ENCODE measurements at places on chromosomes 3 and 15.

- no peak for DNase-seq
These were observed 14.4 kb upstream of the ANKRD28 start for GRCh38 chr3:15812183-15812582.

DNA sequence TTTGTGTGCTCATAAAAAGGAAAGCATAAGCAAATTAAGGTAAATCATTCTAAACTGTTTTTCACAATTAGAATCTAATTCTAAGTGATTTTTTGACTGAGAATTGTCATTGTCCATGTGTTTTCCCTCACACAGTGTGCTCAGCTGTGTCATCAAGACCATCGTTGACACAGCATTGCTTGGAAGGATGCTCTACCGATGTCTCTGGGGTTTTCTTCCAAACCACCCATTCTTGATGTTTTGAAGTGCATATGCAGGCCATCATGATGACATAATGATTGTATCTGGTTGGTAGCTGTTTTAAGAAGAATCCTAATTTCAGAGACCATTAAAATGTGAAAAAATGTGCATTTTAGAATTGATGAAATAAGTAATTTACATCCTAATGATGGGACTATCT is 347.9 kb downstream of the RBMS3 start:
- DNase-seq: no peak

DNA sequence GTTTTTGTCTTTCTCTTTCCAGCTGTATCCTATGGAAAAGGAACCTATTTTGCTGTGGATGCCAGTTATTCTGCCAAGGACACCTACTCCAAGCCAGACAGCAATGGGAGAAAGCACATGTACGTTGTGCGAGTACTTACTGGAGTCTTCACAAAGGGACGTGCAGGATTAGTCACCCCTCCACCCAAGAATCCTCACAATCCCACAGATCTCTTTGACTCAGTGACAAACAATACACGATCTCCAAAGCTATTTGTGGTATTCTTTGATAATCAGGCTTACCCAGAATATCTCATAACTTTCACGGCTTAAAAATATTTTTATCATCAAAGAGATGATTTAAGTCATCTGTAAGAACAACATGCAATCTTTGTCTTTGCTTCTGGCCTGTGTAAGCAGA is 44.9 kb upstream of the PARP14 start:
- DNase-seq: no peak

- no peak for DNase-seq
These were observed 90.0 kb downstream of the ETFA start for GRCh38 chr15:76221085-76221767.

- peak; percentile 78 for DNase-seq
These were observed 268.5 kb downstream of the CLSTN2 start for GRCh38 chr3:140203510-140203909.

DNA sequence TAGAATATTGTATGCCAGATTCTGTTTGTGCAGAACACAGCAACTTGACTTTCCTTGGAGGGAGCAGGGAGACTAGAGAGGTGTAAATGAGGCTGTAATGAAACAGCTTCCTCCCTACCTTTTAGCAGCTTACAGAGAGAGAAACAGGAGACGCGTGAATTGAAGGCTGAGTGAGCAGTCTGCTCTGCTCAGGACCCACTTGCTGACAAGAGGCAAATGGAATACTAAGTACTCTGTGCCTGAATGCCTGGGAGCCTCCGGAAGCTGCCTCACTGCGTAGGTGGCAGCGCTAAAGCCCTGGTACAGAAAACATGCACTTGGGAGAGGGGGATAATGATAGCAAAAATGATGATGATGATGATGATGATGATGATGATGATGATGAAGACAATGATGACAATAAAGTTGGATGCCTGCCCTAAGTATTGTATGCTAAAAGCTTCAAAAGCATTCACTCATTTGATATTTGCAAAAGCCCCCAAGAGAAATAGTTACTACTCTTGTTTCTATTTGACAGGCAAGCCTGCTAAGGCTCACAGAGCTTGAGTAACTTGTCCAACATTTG is 548.9 kb downstream of the NTRK3 start:
- no peak for DNase-seq

GRCh38 chr3:68057637-68058320 is 403.4 kb upstream of the SUCLG2 start:
- no peak for DNase-seq

DNA sequence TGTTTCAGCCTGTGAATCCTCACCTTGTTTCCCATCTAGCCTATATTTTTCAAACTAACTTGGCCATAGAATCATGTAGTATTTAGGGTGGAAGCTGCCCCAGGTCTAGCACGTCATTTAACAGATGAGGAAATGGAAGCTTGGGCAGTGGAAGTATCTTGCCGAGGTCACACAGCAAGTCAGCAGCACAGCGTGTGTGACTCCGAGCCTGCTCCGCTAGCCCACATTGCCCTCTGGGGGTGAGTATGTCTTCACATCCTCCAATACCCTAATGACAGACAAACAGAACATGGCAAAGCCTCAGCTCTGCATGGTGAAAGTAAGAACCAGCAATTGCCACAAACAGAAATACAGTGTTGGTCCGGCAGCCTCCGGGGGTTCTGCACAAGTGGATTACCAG is 2.2 kb upstream of the CCR5 start:
- DNase-seq: no peak

DNA sequence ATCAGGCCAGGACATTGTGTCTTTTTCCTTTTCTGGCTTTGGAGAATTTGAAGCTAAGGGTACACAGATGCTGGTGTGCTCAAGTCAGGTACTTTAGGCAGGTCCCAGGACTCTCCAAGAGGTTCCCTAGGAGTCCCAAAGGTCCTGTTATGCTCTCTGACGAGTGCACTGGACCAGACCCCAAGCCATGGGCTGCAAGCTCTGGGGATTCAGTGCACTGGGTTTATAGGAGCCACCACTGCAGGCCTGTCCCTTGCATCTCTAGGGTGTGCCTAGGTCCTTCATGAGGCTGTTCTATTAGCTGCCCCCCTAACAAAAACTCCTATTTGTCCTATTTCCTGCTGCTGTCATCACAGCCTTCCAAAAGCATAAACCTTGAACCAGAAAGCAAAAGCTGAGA is 31.9 kb upstream of the BFSP2 start:
- no peak for DNase-seq

GRCh38 chr3:12618426-12618825 is 45.5 kb downstream of the RAF1 start:
- DNase-seq: no peak

GRCh38 chr15:70035719-70036077 is 62.0 kb downstream of the TLE3 start:
- no peak for DNase-seq

DNA sequence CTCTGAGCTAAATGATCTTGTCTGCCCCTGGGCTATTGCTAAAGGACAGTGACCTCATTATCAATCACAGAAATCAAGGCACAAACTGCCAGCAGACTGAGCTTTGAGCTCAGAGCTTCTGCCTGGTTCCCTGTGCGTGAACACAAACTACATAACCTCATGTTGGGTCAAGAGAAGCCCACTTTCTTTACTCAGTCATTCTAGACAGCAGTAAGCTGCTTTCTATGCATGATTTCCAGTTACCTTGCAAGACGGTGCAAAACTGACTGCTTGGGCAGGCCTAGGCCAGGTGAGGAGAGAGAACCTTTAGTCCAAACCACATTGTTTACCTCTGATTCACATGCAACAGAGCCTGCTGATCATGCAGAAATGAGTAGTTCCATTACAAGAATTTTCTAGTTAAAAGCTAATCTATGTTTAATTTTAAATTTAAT is 75.1 kb downstream of the ARRDC4 start:
- no peak for DNase-seq

GRCh38 chr15:62877276-62877857 is 165.2 kb upstream of the TPM1 start:
- DNase-seq: peak; percentile 30

DNA sequence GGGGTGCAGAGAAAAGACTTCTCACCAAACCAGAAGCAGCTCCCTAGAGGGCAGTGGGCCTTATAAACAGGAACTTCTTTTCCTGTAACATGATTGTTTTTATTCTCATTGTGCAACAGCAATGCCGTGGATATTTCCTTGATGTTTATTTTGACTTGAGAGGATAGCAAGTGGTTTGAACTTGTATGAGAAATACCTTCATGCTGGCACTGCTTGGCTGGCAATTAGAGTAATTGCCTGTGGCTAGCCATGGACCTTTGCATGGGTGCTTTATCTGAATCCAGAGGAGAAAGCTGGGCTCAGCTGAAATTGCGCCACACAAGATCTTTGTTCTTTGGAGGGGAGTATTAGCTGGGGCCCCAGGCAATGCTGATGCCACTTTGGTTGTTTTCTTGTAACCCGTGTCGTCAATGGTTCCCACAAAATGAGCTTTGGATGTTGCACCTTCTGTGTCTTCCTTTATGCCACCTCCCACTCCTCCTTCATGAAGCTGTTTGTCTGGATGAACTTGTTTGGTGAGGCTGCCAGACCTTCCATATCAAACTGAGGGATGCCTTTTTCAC is 37.9 kb downstream of the CMTM8 start:
- peak; percentile 24 for DNase-seq

DNA sequence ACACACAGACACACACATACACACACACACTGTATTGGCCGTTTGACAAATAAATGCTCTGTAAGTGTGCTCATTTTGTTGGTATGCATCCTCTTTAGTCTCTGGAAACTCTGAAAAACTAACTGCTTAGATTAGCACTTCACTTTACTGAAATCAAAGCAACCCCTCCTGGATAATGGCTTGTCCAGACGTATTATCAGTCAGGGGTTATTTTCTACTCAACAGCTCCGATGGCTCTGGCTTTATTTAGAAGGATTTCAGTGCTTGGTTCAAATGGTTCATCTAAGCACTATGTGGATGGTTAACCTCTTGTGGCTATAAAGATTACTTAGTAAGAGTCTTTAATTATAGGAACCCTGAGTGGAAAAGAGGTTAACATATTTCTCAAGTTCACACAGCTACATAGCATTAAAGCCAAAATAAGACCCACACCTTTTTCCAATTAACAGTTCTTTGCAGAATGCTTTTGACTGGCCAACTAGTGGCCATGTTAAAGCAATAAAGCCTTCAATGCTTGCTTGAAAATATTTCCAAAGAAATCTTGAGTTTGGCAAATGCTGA is 516.1 kb upstream of the NAALADL2 start:
- no peak for DNase-seq

DNA sequence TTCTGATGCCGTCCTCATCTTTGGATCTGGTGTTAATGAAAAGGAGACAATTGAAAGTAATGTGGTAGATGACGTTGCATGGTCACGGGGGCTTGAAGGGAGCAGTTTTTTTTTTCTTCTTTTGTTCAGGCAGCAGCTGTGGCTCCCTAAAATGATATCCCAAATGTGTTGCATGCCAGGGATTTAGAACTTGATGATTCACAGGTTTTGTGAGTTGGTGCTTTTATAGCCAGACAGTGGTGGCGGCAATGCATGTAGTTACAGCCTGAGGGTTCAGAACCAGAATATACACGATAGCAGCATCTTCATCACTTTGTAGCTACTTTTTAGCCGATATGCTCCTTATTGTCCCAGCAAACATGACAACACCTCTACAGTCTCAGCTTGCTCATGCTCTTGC is 133.4 kb downstream of the CHST2 start:
- no peak for DNase-seq

DNA sequence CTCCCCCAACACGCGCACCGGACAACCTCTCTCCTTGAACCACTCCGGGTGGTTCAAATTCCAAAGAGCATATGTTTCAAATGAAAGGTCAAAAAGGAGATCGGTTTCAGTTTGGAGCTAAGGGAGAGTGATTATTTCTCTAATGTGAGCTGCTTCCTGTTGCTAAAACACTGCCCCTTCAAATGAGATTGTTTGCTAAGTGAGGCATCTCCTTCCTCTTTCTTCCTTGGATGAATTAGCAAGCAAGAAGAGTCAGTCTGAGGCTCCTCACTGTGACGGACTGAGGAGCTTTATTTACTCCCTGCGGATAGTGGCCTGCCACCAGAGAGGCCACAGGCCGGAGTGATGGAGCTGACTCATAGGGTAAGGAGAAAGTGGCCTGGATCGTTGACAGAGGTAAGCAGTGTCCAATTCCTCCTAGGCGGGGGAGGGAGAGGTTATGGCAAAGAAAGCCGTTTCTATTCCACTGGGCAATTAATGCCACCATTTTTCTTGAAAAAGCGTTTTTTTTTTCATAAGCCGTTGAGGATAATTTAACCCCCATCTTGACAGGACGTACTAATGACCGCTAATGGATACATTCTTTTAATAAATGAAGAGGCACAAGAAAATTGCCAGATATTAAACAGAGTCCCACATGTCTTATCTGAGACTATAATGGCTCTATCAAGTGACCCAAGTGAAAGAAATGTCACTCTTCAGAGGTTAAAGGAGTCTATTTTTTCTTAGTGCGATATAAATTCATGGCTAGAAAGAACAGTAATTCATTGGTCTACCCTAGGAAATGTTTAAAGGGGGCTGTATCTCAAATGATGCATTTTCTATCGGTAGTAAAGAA is 167.0 kb upstream of the ANKRD28 start:
- no peak for DNase-seq

- DNase-seq: no peak
These were observed 534.4 kb downstream of the ZNF385D start for GRCh38 chr3:21216598-21216997.

GRCh38 chr3:102224171-102224570 is 210.6 kb upstream of the ZPLD1 start:
- DNase-seq: no peak

- no peak for DNase-seq
These were observed 76.4 kb upstream of the SCN5A start for GRCh38 chr3:38725726-38726419.

- no peak for DNase-seq
These were observed 144.8 kb downstream of the NSMCE3 start for GRCh38 chr15:29124581-29125381.

DNA sequence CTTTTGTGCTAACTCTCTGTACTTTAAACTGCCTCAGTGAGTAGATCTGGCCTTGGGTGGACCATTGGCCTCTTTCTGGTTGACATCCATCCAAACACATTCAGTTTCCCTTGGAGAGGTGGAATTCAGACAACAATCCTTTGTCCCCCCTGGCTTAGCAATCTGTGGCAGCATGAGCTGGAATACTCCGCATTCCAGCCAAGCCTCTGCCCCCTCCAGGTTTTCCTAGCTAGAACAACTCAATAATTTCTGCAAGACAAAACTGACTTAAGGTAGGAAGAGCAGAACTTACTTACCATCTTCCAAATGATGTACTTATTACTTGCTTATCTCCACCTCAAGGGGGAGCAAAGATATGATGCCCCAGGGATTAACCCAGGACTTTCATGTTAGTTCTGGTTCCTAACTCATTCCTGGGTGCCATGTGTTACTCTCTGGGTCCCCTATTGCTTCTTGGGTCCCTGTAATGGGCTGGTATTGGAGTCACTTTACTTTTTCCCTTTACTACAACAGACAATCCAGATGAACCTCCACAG is 21.8 kb upstream of the IL16 start:
- no peak for DNase-seq

- DNase-seq: no peak
These were observed 150.5 kb downstream of the NTRK3 start for GRCh38 chr15:88106074-88106473.

GRCh38 chr3:101518421-101518871 is 5.4 kb upstream of the SENP7 start:
- peak; percentile 48 for DNase-seq

- DNase-seq: no peak
These were observed 307.4 kb downstream of the NTRK3 start for GRCh38 chr15:87949151-87949574.
